ENCODE measurements at places on chromosomes 5 and 9.

DNA sequence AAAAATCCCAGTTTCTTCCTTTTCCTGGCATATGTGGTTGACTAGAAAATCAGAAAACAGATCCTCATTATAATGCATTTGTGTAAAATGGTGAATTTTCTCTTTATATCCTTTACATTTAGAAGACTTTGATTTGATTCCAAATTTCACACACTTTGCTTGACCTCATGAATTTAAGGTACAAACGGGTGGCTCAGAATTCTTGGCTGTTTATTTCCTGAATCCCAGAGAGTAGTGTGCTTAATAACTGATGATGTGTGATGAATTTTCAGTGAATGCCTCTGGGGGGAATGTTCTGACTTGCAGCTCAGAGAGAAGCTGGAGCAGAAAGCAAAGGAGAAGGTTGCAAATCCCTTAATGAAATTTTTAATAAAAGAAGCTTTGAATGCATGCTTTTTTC, 126.8 kb downstream of the SPATA31D1 start:
- DNase-seq: no peak

DNA sequence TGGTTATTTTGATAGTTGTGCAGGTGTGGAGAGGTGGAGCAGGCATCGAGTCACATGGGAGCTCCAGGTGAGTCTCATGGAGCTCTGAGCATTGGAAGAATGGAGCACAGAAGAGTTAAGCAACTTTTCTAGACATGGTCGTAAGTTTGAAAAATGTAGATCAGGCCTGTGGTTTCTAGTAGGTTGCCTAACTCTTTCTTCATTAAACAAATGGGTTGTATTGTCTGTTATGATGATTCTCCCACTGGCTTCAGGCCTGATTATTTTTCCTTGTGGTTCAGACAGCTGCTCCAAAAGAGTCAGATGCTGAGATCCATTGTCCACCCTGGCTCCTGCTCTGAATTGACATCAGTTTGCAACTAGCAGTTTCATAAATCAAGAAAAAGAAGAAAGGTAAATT, 80.3 kb upstream of the RPS23 start:
- no peak for DNase-seq

DNA sequence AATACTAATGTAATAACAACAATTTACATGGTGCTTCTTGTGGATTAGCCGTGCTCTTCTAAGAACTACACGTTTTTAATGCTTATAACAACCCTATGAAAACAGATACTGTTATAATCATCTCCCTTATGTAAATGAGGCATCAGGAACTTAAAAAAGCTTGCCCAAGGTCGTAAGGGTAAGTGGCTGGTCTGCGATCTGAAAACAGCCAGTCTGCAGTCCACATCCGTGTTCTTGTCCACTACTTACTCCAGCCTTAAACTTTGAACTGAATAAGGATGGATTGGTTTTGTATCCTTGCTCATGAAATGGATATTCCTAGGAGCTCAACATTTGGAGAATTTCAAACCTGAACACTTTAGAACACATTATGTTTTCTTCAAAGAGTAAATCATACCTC, 26.7 kb downstream of the PAM start:
- no peak for DNase-seq

GRCh38 chr5:87282269-87282668, 14.6 kb downstream of the RASA1 start:
- DNase-seq: no peak

- DNase-seq: peak; percentile 40
Observed at GRCh38 chr5:178145965-178146820, 7.5 kb downstream of the NHP2 start.

- no peak for DNase-seq
Observed at GRCh38 chr9:105188746-105189145, 55.7 kb upstream of the SLC44A1 start.

DNA sequence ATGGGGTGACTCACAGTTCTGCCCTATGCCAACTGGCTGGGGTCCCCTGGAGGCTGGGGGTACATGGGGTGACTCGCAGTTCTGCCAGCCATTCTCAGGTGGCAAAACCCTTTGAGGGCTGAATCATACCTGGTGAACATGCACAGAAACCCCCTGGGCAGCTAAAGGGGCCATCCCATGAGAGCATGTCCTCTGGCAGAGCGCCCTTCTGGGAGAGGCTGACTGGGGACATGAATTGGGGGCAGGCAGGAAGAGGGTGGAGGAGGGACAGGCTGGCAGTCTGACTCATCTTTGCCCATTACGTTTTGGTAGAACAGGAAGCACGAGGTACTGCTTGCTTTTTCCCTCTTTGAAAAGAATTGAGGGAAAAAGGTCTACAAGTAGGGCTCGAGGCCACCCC, 16.7 kb downstream of the TRAF1 start:
- DNase-seq: no peak

GRCh38 chr9:109640580-109641371, 139.2 kb upstream of the PALM2AKAP2 start:
- peak; percentile 74 for DNase-seq

GRCh38 chr5:88956416-88956815, 73.4 kb upstream of the MEF2C start:
- no peak for DNase-seq

- no peak for DNase-seq
Observed at GRCh38 chr9:100277166-100277979, 75.4 kb downstream of the TEX10 start.

DNA sequence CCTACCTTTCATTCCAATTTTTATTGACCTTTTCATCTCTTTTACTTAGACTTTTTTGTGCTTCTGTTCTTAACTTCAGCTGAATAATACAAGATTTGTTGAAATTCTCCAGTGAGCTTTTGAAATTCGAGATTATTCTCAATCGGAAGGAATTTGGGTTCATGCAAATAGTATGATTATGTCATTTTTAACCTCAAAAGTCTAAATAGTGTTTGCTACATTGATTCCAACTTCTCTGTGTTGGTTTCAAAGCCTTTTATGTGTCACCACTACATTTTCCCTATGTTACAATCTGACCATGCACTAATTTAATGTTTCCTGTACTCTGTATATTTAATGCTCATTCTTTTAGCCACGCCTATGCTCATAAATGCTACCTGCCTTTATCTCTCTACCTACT, 44.1 kb downstream of the VPS13A start:
- DNase-seq: no peak

DNA sequence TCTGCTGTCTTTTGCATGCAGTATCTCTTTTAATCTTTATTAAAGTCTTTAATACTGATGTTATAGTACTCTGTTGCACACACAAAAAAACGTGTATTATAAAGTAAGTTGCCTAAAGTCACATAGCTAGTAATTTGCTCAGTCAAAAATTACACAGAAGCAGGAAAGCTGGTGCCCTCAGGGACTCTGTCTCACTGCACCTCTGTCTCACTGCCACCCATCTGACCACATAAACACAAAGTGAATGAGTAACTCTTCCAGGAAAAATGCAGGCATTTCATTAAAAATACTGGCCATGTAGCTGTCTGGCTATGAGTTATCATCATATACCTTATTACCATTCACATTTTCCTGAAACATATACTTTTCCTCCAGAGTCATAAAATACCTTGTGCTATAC, 591.7 kb downstream of the CSNK1G3 start:
- no peak for DNase-seq

- DNase-seq: no peak
Observed at GRCh38 chr5:53569453-53569852, 9.0 kb downstream of the NDUFS4 start.

- no peak for DNase-seq
Observed at GRCh38 chr5:128036950-128037349, 46.6 kb upstream of the SLC12A2 start.

- DNase-seq: no peak
Observed at GRCh38 chr5:50767588-50767987, 101.2 kb downstream of the PARP8 start.

- no peak for DNase-seq
Observed at GRCh38 chr5:73143716-73144115, 23.3 kb downstream of the TMEM171 start.

DNA sequence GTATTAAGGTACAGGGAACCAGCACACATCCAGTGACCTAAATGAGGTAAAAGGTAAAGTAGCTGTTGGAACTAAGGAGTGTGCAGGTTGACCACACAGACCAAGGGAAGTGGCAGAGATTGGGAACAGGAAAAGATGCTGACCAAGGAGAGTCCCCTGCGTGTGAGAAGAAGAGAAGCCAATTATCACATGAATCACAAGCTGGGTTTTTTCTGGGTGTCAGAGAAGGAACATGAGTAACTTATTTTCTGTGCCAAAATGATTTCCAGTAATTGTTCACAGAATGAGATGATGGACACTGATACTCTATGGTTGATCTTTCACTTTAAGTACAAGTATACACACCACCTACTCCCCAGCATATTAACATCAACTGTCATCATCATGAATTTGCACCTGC, 130.7 kb upstream of the ACO1 start:
- no peak for DNase-seq

DNA sequence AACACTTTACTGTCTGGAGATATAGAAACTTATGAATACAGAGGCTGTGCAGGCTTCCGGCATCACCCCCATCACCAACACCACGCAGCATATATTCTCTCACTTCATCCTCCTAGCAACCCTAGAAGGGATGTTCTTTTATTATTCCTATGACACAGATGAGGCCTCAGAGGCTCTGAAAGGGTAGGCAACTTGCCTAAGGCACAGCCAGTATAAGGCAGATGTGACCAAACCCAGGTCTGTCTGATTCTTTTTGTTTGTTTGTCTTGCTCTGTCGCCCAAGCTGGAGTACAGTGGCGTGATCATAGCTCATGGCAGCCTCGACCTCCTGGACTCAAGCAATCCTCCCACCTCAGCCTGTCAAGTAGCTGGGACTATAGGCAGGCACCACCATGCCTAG, 22.8 kb upstream of the CORO2A start:
- no peak for DNase-seq

DNA sequence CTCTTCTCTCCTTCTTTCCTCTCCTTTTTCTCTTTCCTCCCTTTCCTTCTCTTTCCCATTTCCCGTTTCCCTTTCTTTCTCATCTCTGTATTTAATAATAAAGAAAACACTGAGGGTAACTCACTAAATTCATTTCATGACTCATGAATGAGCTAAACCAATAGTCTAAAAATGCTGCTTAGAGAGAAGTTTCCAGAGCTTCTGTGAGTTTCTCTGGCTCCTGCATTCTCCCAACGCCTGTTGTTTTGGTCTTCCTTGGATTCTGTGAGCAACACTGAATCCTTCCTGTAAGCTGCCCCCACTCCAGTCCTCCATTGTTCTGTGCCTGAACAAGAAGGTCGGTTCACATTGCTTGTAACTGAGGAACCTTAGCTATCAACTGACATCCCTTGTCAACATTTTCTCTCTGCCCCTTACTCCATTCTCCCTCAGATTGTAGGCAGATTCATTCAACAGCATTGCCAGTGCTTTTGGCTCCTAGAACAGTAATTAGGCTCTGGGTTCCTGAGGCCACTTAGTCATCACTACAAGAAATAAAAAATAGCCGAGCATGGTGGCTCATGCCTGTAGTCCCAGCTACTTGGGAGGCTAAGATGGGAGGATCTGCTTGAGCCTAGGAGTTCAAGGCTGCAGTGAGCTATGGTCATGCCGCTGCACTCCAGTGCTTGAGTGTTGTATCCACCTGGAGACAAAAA, 237.7 kb upstream of the KLF4 start:
- no peak for DNase-seq

DNA sequence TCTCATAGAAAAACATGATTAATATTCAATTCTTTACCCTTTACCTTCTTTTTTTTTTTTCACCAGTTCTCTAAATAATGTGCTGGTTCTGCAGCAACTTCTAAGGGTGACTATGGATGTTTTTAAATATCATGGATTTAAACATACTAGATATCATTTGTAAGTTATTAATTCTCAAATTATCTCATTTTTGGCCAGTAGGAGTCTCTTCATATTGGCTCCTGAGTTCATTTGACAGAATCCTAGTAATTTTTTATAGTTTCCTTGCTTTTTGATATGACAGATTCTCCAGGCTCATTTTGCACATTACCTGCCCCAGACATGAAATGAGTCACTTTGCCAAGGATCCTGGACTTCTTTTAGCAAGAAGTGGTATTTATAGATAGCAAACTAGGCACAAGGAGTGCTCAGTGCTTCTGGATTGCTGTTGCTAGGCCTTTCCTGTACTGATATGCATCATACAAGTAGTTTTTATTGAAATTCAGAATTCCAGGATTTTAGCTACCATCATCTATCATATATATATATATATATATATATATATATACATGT, 201.3 kb upstream of the IL12B start:
- DNase-seq: no peak

DNA sequence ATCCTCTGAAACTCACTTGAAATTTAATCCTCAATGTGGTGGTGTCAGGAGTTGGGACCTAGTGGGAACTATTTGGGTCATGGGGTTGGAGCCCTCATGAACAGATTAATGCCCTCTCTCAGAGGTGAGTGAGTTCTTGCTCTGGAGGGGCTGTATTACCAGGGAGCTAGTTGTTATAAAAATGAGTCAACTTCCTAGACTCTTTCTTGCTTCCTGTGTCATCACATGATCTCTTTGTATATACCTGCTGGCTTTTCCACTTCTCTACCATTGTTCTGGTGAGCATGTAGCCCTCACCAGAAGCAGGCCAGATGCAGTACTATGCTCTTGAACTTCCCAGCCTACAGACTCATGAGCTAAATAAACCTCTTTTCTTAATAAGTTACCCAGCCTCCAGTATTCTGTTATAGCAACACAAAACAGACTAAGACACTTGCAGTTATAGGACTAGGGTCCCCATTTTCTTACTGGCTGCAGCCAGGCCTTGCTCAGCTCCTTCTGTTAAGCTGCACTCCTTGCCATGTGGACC, 127.5 kb downstream of the SUSD1 start:
- no peak for DNase-seq

GRCh38 chr5:8940934-8941333, 604.9 kb downstream of the SEMA5A start:
- DNase-seq: no peak

- no peak for DNase-seq
Observed at GRCh38 chr5:175309218-175309810, 134.7 kb downstream of the DRD1 start.

DNA sequence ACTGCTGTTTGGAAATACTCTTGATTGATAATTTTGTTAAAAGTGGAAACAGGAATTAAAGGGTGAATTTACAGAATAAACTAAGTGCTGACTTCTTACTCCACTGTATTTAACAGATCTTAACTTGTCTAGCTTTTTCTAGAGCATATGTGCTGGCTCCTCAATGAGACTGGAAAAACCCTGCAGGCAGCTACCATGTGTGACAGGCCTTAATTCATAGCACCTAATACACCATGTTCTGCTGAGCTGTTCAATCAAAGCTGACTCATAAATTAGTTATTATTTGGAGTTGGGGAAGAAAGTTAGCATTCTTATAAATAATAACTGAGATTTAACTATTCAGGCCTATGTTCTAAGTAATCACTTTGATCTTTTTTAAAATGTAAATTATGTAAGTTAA, 29.4 kb downstream of the CTNNAL1 start:
- no peak for DNase-seq

- DNase-seq: peak; percentile 57
Observed at GRCh38 chr5:540071-540905, 16.0 kb upstream of the SLC9A3 start.

GRCh38 chr5:177440211-177440989, 6.2 kb upstream of the PRR7 start:
- no peak for DNase-seq
